Muscle of arm (tissue), 14 donors: ENCODE measurements at places on chromosomes 12 and 14. TPM values are rescaled to one million over a fixed set of nuclear protein-coding genes. Genes with fewer than 3 reads are reported as not detected.

Gene MAP4K5
- polyA plus RNA-seq = not detected

DNA sequence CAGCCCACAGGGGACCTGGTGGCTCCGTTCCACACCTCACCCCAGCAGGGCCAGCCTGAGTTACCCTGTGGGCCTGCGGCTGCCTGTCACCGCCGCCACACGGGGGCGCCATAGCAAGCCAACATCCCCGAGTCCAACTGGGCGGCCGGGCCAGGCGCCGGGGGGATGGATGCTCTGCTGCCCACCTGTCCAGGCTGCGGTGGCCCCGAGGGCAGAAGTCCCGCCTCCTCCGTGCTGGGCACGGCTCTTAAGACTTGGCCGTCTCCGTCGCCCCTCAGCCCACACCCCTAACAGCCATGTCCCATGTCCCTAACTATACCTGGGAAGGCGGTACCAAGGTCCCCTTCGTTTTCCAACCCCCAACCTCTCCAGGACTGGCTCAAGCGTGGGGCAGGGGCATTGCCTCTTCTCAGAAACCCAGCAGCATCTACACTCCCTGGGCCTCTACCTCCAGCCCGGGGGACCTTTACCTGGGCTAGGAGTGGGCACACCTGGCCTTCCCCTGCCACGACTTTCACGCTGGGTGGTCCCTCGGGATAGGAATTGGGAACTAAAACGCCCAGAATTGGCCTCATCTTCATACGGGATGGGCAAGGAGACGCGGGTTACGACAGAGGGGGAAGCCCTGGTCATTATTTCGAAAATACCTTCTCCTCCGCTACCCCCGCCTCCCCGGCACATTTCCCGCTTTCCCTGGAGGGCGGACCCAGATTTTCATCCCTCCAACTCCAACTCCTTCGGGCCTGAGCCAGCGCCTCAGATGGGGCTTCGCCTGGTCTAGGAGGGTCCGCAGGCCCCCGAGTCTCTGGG, 1.1 kb upstream of the CYP46A1 start:
- peak; percentile 74 for DNase-seq

Gene SERPINA3
- polyA plus RNA-seq = not detected

- no peak for DNase-seq
These were observed at the start of gene BATF for GRCh38 chr14:75522224-75522982. Gene BATF (plus strand): TSS chr14:75522469. CDS start chr14:75522683, 214 bp downstream.

- DNase-seq = peak; percentile 9
These were observed 51.9 kb upstream of the REP15 start for GRCh38 chr12:27644158-27644845.

GRCh38 chr14:95151561-95151960, 5.8 kb downstream of the DICER1 start:
- no peak for DNase-seq

- no peak for DNase-seq
These were observed 504.9 kb upstream of the CCDC196 start for GRCh38 chr14:65981192-65981843.

GRCh38 chr12:106704081-106704480, 70.4 kb upstream of the RIC8B start:
- no peak for DNase-seq

GRCh38 chr14:72876005-72876709, 17.7 kb downstream of the DPF3 start:
- no peak for DNase-seq

DNA sequence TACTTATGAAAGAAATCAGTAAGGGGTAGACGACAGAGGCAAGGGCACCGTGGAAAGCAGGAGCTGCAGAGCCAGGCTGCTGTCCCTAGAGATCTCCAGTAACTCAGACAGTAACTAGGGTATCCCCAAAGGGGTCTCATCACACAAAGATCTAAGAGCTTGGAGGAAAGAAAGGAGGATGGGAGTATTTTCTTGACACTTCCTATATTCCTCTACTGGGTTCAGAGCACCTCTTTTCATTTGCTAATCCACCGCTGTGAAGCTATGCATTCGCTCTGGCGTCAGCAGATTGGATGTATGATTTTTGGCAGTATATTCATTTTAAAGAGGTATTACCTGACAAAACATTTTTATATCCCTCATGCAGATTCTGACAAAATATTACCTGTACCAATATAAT, 12.6 kb downstream of the USP44 start:
- DNase-seq = no peak

Gene SLC6A13
- 1.3 TPM for polyA plus RNA-seq

GRCh38 chr12:31651893-31652521, 7.5 kb upstream of the ETFBKMT start:
- no peak for DNase-seq

DNA sequence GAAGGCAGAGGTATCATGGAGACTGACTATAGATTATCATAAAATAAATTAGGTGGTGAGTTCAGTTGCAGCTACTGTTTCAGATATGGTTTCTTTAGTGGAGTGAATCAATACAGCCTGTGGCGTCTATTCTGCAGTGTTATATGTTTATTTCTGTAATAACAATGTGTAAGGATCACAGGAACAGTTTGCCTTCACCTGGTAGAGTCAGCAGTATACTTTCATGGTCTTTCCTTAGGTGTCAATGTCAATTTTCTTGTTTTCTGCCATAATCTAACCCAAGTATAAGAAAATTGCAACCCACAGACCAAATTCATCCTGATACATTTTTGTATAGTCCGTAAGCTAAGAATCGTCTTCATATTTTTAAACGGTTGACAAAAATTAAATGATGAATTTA, 140.4 kb upstream of the ATF7IP start:
- DNase-seq = no peak

Gene CCDC85C
- 4.4 TPM for polyA plus RNA-seq

- DNase-seq = no peak
These were observed 24.2 kb upstream of the NOVA1 start for GRCh38 chr14:26621807-26622560.

- peak; percentile 68 for DNase-seq
These were observed 414 bp upstream of the CDK17 start for GRCh38 chr12:96400631-96401075.

- no peak for DNase-seq
These were observed 181.3 kb downstream of the CCDC59 start for GRCh38 chr12:82176761-82177490.
